M059J (cell line): ENCODE measurements at places on chromosomes 2 and 18. TPM values are rescaled to one million over a fixed set of nuclear protein-coding genes. Genes with fewer than 3 reads are reported as not detected.

RAD51AP2 gene
- not detected in 2 replicates for total RNA-seq

GAD1 gene
- total RNA-seq, result 3.0 and 3.6 TPM in 2 replicates

- no peak for DNase-seq
Measured at GRCh38 chr2:85852937-85853498, 35.8 kb downstream of the ST3GAL5 start.

DNA sequence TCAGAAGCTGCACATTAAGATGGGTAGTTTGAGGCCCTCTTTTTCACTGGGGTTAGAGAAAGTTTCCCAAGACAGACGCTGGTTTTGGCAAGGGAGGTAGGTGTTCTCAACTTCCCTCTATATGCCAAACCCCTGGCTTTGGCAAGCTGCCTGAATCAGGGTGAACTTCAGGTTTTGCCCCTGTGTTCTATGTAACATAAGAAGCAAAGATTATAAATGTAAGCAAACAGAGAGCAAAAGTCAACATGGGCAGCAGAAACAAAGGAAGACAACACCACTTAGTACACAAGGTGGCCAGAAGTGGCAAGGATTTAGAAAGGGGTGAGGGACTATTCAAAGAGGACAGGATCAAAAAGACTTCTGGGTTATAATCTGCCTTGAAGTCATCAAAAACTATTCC is 70.5 kb upstream of the TFCP2L1 start:
- DNase-seq, result no peak

- no peak for DNase-seq
Measured at GRCh38 chr18:21141668-21142422, 30.2 kb upstream of the ROCK1 start.

DNA sequence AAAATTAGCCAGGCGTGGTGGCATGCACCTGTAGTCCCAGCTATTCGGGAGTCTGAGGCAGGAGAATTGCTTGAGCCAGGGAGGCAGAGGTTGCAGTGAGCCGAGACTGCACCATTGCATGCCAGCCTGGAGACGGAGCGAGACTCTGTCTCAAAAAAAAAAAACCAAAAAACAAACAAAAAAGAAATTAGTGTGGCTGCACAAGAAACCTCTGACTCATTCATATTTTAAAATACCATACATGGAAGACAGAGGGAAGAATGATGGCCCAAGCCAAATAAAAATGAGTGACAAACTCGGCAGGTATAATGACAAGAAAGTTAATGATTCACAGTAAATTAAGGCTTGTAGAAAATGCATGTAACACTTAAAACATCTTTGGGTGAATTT is 875.8 kb downstream of the EPHA4 start:
- DNase-seq, result peak; percentile 5

DNA sequence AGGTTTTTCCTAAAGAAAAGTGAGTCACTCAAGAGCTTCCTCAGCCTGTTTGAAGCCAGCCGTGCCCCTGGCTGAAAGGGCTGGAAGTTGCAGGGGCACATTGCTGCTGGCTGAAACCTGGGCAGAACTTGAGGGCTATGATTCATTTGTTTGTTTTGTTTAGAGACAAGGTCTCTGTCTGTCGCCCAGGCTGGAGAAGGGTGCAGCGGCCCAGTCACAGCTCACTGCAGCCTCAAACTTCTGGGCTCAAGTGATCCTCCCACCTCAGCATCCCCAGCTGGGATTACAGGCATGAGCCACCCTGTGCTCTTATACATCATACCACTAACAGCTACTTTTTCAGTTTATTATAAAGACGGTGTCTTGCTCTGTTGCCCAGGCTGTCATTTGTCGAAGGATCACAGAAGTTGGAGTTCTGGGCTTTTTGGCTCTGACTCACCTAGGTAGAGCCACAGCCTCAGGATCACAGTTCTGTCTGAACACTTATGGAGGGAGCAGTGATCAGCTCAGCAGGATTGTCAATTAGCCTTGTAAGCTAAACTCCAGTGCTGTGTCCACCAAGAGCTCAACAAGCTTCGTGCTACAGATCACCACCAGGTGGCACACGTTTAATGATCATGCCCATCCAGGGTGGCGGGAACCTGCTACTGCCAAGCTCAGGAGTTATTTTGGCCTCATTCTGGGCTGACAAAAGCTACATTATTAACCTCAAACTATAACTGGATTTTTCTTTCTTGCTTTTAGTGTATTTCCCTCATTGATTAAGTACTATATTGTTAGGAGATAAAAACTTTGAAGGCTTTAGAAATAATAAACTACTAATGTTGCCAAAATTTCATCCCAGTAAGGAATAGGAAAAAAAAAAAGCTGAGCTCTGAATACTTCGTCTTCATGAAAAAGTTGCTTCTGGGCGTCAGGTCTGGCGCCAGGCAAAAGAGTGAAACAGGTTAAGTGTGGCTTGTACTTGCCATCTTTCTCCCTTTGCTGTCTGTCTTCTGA is 57.9 kb downstream of the ARHGEF33 start:
- DNase-seq, result peak; percentile 91

HRH4 gene
- total RNA-seq, result not detected in 2 replicates

CD8A gene
- total RNA-seq, result not detected in 2 replicates

GRCh38 chr2:60980071-60980815 is 37.3 kb upstream of the PEX13 start:
- no peak for DNase-seq

GRCh38 chr2:37425408-37425807 is 81.0 kb downstream of the QPCT start:
- no peak for DNase-seq

DNA sequence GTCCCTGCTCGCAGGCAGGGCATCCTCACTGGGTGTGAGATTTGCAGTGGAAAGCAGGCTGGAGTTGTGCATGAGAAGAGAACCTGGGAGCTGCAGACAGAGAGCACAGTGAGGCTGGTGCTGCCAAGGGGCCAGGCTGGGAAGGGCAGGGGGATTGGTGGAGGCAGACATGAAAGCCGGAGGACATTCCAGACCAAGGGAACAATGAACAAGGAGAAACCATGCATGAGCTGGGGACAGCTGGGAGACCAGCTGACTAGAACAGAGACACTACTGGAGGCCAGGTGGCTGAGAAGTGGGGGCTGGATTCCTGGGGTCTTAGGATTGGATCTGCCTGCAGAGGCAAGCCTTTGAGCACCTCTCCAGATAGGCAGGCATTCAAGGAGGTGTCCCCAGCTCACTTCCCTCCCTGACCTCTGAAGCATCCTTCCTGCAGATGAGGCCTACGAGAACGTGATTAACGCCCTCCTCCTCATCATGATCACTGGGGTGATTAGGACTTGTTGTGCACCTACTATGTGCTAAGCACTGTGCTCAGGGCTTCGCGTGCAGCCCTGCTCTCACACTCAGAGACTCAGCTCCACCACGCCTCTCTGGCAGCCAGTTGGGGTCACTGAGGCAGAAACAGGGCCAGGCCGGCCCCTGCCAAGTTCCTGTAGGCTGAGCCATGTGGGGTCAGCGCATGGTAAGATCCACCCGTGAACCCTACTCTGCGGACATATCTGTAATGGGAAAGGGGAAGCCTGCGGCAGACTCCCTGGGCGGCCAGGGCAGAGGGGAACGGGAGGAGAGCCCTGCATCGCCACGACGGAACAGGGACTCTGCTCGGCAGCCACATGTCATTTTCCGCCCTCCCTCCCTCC is 74.8 kb upstream of the SLC66A3 start:
- no peak for DNase-seq

ITGA4 gene
- total RNA-seq, result 38.2 and 47.6 TPM in 2 replicates

DNA sequence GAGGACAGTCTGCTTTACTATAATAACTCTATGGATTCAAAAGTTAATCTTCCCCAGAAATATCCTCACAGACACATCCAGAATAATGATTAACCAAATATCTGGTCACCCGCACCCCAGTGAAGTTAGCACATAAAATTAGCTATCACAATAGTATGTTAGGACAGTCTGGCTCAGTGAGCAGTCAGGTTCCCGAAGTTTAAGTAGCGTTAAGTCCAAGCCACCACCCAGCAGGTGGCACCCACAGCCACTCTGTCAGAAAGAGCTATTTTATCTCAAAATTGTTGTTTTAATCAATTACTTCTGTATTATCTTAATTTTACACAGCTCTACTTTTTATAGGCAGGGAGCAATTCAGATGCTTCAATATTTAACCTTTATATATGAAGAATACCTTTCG is 537.5 kb downstream of the MBD2 start:
- DNase-seq, result peak; percentile 0

GRCh38 chr2:181471783-181472182 is 14.6 kb downstream of the ITGA4 start:
- peak; percentile 54 for DNase-seq

ZFP36L2 gene
- total RNA-seq, result 2.5 and 5.7 TPM in 2 replicates

DNA sequence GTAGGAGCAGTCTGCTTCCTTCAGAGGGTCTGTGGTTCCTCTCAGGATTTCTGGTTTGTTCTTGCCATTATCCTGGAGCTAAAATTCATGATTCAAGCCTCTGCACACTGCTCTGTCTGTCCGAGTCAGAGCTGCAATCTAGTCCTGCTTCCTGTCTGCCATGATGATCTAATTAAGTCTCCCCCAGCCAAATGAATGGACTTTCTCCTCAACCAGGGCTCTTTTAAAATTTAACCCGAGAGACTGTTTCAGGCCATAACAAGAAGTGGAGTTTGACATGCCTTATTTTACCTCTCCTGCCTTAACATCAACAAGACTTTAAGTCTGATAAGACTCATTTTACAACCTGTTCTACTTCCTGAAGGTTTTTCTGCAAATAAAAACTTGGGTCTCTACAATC is 1009.6 kb upstream of the DDX18 start:
- DNase-seq, result no peak

GRCh38 chr18:23234619-23235018 is 99.3 kb downstream of the CABLES1 start:
- DNase-seq, result no peak

LIPG gene
- 37.9 and 66.5 TPM in 2 replicates for total RNA-seq

DNA sequence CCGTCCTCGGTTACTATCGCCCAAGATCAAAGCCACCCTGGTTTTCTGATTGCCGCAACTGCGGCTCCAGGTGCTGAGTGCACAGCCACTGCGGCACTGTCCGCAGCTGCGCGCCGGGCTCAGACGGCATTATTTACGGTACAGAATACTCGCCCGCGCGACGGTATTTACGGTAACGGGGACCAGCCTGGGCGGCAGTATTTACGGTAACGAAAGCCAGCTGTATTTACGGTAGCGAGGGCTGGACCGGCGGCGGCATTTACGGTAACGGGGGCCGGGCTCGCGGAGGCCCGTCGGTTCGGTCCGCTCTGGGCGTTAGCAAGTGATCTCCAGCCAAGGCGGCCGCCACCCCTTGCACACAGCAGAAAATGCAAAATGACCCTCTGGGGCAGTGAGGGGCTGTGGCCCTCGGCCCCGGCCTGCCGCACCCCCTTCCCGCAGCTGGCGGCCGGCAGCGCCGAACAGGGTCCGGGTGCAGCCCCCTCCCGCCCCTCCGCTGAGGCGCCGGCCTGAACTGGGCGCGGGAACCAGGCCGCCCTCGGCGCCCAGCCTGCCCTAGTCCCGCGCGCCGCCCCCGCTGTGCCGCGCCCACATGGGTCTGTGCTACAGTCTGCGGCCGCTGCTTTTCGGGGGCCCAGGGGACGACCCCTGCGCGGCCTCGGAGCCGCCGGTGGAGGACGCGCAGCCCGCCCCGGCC is at the start of gene GNAL:
TSS of gene GNAL (plus strand) at position 293 of the 697 bp plus-strand sequence. CDS start at position 593, 300 bp downstream.
- peak; percentile 2 for DNase-seq

DNA sequence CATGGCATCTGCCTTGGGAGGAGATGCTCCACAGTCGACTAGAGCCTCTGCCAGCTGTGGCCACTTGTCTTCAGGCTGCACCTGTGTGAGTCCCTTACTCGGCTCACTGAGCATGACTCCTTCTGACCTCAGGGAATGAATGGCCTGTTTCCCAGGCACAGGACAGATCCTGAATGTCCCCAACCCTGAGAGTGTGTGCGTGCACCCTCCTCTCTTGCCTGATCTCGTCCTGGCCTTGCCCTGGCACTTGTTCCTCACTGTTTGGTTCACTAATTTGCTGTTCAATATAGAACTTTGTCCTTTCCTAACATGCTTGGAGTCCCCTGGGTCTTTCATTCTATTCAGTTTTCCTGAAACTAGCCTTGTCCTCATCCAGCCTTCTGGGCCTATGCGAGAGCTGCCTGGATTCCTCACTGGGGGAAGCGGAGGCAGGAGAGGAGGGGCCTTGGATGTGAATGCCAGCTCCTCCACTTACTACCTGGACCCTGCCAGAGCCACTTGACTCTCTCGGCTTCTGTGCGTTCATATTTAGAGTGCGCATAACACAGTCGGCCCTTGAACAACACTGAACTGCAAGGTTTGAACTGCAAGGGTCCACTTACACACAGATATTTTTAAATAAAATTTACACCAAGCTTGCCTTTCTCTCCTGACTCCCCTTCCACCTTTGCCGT is 184.8 kb downstream of the ACKR3 start:
- no peak for DNase-seq

ATOH8 gene
- 21.4 and 43.0 TPM in 2 replicates for total RNA-seq

ALPP gene
- total RNA-seq, result 0.59 and 1.5 TPM in 2 replicates

DNA sequence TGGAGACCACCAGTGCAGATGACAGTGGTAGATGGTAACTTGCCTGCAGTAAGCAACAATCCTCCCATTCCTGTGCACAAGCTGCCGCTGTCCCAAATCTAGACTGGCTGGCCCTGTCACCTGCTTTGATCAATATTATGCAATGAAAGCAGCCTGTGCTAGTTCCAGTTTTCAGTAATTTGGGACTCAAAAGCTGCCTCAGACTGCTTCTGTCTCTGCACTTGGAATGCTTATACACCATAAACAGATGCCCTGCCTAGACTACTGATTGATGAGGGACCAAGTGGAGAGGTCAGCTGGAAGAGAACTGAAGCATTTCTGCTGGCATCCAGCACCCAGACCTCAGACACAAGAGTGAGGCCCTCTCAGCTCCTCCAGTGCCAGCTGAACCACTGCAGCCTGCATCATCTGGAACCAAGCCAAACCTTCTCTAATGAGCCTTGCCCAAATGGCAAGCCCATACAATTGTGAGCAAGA is 24.9 kb downstream of the CCBE1 start:
- DNase-seq, result peak; percentile 78

LOXHD1 gene
- total RNA-seq, result not detected in 2 replicates

DNA sequence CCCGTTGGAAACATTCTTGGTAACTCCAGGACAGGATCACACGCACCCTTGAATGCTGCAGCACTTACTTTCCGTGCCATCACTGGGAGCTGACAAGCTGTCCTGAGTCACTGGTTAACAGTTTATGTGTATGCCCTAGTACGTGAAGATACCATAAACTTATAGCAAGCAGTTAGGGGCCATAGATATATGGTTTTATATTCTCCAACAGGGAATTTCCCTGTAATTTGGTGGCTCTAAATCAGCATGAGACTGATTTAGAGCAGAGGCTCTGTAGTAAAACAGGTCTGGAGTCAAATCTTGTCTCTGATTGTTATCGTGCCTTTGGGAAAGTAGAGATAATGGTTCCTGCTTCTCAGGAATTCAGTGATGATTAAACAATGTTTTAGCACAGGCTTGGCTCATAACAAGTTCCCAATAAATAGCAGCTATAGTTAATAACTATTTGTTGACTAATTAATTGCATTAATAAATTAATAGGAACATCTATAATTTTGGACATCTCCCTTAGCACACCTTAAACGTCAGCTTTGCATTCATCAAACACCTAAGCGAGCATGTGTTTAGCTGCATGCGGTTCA is 215.2 kb downstream of the VAPA start:
- no peak for DNase-seq

GRCh38 chr2:85799215-85799956 is 45.6 kb downstream of the ATOH8 start:
- peak; percentile 79 for DNase-seq

CXCR1 gene
- total RNA-seq, result not detected in 2 replicates
